Activated CD4-positive, alpha-beta T cell treated with anti-CD3 and anti-CD28 coated beads for 24 hours (primary cell): ENCODE measurements at places on chromosomes 4 and X.

- no peak for DNase-seq
Measured at GRCh38 chr4:69999420-69999819, 3.7 kb downstream of the STATH start.

DNA sequence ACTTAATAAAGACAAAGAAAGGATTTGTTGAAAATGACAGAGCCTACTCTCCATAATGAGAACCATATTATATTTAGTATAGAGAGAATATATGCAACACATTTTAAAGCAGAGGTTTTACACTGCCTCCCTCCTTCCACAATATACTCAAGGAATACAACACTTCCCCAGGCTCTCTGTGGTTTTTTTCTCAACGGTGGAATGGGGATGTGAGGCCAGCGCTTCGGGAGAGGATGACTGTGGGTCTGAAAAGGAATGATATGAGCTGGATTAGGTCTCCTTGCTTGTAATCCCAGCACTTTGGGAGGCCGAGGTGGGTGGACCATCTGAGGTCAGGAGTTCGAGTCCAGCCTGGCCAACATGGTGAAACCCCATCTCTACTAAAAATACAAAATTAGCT, 348.7 kb upstream of the KLF3 start:
- no peak for DNase-seq

DNA sequence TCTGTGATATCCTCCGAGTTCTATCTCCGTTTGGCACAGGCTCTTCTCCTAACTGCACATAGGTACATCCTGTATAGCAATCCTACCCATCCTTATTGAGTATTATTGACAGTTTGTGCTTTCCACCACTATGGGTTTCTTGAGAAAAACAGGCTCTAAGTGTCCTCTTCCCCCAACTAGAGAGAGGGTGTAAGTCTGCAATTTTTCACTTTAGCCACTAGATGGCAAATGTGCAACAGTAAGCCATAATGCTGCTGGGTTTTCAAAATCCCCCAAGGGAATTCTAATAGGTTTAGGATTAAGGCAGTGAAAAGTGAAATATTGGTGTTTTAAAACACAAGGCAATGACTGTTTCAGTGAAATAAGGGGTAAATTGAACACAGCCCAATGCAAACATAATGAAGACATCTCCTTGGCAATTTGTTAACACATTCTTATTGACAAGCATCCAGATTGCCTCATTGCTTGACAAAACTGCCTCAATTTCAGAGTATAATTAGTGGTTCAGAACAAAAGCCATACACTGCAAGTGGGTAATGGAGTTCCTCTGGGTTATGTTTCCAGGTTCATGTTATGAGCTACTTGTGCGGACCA, 239.0 kb upstream of the HTR2C start:
- DNase-seq = no peak

- DNase-seq = no peak
Measured at GRCh38 chr4:22474636-22475310, 41.1 kb downstream of the ADGRA3 start.

DNA sequence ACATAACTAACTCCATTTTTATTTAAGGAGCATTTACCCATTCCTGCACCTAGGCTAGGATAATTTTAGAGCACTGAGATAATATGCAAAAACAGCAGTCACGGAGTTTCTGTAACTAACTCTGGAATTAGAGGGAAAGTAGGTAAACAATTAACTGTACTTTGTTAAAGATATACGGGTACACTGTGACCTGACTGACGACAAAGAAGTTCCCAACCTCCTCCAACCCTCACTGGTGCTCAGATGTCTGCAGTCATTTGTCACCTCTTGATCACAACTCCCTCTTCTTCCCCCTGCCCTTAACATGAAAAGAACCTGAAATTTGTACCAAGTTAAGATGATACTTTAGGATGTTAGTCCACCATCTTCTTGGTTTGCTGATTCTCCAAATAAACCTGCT, 42.0 kb upstream of the TAPT1 start:
- DNase-seq = no peak

DNA sequence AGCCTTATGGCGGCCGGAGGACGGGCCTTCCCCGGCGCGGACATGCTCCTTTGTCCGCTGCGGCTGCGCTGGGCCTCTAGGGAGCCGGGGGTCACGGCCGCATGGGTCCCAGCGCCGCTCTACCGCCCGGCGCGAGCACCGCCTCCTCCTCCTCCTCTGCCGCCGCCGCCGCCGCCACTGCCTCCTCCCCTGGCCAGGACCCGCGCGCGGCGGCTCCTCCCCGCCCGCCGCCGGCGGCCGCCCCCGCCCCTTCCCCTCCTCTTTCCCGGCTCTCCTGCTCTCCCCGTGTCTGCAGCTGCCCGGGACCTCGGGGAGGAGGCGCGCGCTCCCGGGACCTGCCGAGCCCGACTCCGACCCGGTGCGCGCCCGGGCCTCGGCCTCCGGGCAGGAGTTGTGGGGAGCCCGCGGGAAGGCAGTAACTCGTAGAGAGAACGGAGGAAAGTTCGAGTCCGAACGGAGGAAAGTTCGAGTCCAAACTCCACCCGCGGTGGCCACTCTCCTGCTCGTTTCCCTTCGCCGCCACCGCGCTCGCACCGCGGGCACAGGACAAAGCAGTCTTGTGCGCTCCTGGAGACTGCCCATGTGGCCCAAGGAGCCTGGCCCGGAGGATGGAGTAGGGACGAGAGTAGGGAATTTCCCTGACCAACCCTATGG, at the start of gene ADGRA3:
Gene ADGRA3 (minus strand): TSS at position 179 of the 654 bp plus-strand sequence. CDS start 282 bp downstream, outside the sequence.
- DNase-seq = peak; percentile 30
